Suppressor macrophage treated with lipopolysaccharide for 1 hour (primary cell): ENCODE measurements at places on chromosomes 5 and 9.

DNA sequence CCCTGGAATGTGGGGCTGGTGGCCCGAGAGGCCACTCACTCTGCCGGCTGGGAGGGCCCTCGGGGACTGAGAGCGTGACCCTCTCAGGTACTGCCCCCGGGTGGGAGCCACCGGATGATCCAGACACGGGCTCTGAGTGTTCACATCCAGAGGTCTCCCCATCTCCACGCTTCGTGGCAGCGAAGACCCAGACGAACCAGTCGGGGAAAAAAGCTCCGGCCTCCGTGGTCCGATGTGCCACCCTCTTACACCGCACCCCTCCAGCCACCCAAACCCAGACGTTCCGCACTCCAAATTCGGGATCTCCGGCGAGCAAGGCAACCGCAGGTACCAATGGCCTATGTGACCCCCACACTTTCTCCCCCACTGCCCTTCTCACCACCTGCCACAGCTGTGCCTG is 49.5 kb downstream of the AMBP start:
- DNase-seq = no peak

GRCh38 chr9:82406456-82407085 is 418.0 kb downstream of the SPATA31D1 start:
- no peak for DNase-seq

GRCh38 chr5:57659886-57660285 is 177.3 kb upstream of the ACTBL2 start:
- DNase-seq = peak; percentile 38

DNA sequence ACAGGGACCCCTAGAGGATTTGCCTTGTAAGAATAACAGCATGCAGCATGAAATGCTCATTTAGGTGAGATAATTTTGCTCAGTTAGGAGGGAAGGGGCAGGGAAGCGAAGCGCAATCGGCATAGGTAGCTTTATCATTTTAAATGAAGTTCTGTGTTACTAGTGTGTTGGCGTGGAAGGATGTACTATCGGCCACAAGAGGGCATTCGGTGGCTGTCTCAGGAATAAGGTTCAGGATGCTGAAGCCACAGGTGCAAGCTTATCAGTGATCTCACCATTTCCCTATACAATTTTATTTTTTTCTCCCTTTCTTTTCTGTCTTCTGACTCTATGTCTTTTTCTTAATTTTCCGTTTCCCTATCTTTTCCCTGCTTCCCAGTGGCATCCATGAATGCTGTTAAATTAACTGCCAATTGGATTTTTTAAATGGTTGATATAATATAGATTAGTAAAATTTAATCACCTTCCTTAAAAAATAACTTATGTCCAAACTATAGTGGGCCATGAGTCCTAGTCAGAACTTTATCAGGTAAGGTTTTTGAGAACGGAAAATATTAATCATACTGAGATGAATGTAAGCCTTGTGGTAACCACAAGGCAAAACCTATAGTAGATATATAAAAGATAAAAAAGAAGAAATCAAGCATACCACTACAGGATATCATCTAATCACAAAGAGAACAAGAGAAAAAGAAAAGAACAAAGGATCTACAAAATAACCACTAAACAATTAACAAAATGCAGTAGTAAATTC is 1.2 kb upstream of the INSL6 start:
- peak; percentile 62 for DNase-seq

DNA sequence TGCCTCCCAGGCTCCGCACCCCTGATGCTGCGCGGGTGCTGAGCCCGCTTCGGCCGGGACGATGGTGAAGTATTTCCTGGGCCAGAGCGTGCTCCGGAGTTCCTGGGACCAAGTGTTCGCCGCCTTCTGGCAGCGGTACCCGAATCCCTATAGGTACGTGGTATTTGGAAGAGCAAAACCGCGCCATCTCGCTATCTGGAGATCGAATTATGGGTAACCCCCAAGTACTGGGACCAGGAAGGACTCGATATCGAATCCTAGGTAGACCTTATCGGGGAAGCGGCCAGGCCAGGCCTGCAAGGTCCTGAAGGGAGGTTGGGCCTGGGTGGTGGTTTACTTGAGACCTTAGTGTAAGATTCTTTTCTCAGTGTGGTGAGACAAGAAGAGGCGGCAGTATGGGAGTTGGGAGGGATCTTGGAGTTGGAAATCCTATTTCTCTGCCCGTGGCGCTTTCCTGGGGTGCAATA is 359 bp downstream of the PRELID1 start:
- peak; percentile 24 for DNase-seq

- peak; percentile 23 for DNase-seq
Measured at GRCh38 chr9:137303151-137303892, 1.3 kb upstream of the NRARP start.

DNA sequence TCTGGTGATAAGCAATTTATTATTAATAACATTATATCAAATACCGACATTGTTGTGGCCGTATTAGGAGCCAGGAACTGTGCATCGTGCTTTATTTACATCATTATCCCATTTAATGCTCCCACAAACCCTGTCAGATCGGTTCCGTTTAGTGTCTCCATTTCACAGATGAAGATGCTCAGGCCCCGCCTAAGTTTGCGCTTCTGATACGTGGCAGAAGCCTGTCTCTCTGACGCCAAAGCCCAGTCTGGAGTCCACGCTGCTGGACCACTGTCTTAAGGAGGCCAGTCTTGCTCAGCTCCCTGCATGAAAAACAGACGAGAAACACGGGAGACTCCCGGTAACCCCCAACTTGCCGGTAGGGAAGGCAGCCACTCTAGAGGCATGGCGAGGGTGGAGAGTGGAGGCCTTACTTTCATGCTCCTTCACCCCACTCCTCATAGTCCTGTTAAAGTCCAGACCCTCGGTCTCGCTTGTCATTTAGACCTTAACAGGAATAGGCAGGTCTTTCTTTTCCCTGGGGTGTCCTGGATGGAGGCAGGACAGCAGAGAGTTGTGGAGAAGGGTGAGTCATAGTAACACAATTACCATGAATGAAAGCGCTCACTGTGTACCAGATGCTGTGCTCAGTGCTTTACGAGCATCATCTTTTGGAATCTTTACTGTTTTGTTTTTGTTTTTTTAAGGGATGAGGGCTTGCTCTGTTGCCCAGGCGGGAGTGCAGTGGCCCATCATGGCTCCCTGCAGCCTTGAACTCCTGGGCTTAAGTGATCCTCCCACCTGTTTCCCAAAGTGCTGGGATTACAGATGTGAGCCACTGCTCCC is 872 bp downstream of the TXNDC15 start:
- DNase-seq = peak; percentile 41

DNA sequence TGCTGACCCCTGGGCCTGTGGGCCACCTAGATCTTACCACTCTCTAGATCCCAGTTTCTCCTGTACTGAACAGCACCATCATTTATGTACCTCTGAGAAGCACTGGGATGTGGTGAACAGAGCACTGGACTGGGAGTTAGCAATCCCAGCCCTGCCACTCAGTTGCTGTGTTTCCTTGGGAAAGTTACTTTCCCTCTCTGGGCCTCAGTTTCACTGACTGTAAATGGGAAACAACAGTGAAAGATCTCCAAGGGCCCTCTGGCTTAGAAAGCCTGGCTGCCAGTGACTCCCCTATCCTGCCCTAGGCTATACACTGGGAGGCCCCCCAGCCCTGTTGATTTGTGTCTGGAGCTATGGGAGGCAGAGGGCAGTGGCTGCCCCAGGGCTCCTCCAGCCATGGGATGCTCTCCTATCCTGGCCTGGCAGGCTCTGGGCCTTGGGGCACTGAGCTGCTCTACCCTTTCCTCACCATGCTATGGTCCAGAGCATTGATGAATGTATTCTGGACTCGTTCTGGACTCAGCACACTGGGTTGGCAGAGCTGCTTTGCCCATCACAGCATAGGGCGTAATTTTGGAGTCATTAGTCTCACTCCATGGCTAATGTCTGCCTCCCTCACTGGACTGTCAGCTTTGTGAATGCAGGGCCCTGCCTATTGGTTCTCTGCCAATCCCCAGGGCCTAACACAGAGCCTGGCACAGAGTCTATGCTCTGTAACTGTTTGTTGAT is 99.3 kb downstream of the RGS3 start:
- no peak for DNase-seq

- peak; percentile 27 for DNase-seq
Measured at GRCh38 chr9:72982146-72982799, 29.4 kb upstream of the ALDH1A1 start.

DNA sequence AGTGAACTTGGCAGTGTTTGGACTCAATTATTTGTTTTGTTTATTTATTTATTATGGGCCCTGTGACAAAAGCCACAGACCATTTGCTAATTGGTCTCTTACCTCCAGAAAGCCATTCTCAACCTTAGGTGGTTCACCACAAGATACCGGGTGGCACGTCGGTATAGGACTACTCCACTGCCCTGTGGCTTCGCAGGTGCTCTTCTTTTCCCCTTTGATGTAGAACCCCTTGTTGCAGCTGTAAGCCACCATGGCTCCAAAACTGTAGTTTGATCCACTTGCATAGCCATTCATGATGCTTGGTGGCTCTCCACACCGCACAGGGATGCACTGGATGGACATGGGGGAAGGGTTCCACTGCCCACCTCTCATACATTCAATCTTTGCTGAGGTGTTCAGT is 73.3 kb upstream of the TXNDC8 start:
- DNase-seq = no peak

GRCh38 chr5:82748688-82749460 is 328.3 kb downstream of the TMEM167A start:
- DNase-seq = no peak

DNA sequence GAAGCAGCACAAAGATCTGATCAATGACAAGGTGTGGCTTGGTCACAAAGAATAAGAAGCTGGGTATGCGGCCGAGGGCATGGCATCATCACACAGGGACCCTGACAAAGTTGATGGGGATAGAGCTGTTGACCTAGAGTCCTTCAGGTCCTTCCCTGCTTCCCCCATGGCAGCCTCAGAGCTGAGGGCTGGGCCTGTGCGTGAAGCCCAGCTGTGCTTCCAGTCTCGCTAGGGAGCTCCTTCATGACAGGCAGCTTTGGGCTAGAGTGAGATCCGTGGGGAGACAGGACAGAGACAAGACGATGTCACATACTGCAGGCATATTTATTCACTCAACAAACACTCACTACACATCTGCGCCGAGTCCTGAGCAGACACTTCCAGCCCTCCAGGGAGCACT is 56.4 kb upstream of the NEURL1B start:
- no peak for DNase-seq

DNA sequence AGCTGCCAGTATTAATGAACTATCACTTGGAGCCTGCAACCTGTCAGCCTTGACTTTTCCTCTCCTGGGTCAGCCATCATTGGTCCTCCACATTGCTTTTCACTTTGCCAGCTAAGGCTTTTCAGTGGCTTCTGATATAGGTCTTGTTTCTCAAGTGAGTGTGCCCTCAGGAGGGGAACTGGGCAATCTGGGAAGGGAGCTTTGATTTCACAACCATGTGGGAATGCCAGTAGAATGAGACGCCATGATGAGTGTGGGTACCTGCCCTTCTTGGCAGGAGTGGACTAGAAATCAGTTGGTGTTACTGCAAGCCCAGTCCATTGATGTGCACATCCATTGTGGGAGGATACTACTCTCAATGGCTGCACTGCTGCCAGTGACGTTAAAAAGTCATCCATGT is 54.1 kb downstream of the SH3GL2 start:
- no peak for DNase-seq
